Stimulated activated CD8-positive, alpha-beta memory T cell treated with anti-CD3 and anti-CD28 coated beads, Interleukin-15, amount 100 ng/mL, for 4 hours (primary cell): ENCODE measurements at places on chromosomes 2 and 18.

- DNase-seq = peak; percentile 56
These were observed at the start of gene ADI1 for GRCh38 chr2:3519255-3520205. ADI1 (minus strand) TSS chr2:3519531; CDS start chr2:3519487, 44 bp downstream.

DNA sequence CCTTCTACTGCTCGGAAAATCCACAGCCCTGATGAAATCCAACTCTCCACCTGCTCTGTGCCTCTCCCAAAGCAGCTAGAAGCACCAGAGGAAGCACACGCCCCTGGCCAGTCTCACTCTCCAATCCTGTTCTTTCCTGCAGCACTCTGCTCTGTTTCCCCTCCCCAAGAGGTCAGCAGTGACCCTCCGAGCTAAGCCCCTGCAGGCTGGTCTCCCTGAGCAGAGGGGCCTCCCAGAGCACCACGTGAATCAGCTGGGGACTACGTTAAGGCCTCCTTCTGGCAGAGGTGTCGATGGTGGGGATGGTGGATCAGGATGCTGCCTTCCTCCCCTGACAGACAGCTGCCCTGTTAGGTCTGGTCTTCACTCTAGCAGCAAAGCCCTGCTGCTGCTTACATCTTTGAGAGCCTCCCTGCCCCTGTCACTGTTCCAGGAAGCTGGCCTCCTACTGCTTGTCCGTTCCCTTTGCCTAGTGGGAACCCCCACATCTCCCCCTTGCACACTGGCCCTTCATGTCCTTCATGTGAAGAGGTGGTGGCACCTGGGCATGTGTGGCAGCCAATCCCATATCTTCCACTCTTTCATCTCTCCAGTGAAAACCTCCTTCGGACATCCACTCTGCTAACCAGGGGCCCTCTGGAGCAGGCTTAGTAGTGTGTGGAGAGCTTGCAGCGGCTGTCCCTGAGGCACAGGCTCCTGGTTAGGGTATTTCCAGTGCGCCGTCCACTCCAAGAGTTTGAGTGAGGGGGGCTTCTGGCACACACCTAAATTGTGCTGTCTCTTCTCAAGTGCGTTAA, 307.5 kb upstream of the HS6ST1 start:
- DNase-seq = no peak

GRCh38 chr2:23824777-23825212, 102.1 kb downstream of the ATAD2B start:
- no peak for DNase-seq

GRCh38 chr2:176612736-176613135, 343.5 kb downstream of the MTX2 start:
- DNase-seq = no peak

DNA sequence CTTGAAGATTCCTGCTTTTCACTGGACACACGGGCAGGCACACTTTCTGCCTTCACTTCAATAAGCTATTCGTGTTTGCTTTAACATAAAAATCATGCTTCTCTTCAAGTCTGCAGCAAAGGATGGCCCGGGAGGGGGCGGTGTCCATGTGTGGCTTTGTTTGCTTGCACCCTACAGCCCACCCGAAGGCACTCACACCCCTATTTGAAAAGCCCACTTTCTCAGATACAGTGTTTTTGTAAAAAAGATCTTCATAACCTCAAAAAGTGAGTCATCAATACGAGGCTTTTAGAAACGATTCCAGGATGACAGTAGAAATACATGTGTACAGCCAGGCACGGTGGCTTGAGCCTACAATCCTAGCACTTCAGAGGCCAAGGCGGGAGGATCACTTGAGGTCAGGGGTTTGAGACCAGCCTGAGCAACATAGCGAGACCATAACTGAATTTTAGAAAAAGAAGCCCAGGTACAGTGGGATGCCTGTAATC, 36.5 kb upstream of the HPCAL1 start:
- no peak for DNase-seq

DNA sequence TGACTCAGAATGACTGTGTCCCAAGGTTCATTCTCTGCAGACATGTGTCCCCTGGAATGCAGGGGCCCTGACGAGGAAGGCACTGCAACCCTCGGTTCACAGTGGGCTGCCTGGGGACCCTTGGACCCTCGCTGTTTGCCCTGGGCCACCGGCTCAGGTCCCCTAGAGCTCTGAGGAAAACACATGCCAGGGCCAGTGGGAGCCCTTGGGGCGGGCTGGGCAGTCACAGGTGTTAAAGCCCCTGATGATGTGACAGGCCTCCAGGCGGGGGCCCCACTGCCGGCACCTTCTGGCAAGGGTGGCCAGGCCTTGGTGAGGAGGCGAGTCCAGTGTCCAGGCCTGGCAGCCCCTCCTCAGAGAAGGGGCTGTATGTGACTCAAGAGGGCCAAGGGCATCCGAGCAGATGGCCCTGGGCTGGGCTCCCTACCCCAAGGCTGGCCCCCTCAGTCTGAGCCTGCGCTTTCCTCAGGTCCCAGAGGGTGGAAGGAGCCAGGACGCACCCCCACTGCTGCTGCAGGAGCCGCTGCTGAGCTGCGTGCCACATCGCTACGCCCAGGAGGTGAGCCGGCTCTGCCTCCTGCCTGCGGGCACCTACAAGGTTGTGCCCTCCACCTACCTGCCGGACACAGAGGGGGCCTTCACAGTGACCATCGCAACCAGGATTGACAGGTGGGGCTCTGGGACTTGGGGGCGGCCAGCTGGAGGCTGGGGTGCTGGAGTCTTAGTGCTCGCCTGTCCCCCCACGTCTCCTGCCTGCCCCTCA, 11.1 kb downstream of the CAPN10 start:
- no peak for DNase-seq

- DNase-seq = no peak
These were observed 47.7 kb upstream of the WDR75 start for GRCh38 chr2:189393440-189394111.

DNA sequence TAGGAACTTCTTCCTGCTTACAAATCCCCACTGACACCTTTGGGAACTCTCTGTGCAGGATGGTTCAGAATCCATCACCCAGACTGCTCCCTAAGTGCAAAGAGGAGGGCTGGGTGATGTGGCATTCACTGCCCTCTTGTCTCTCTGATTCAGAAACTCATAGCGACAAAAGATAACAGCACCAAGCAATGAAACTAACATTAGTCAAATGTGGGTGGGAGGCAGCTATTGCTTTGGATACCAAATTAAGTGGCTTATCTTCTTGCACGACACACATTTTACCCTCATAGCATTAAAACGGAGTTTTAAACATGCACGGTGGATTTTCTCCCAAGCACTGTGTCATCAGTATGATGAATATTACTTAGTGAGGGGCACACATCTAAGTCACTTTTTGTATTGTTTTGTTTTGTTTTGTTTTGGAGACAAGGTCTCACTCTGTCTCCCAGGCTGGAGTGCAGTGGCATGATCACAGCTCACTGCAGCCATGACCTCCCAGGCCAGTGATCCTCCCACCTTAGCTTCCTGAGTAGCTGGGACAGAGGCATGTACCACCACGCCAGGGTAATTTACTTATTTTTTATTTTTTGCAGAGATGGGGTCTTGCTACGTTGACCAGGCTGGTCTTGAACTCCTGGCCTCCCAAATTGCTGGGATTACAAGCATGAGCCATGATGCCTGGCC, 40.9 kb upstream of the NEB start:
- DNase-seq = no peak

DNA sequence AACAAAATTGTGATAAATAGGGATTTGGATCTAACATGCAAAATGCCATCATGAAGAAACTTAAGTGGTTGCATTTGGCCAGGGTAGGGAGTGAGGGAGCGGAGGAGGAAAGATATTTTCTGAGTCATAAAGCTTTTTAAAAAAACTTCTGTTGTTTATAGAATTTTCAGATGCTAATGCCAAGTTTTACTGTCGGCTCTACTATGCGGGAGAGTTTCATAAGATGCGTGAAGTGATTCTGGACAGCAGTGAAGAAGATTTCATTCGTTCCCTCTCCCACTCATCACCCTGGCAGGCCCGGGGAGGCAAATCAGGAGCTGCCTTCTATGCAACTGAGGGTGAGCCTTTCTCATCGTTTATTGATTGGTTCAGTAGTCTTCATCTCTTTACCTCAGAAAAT, 56.0 kb upstream of the PTH2R start:
- no peak for DNase-seq

DNA sequence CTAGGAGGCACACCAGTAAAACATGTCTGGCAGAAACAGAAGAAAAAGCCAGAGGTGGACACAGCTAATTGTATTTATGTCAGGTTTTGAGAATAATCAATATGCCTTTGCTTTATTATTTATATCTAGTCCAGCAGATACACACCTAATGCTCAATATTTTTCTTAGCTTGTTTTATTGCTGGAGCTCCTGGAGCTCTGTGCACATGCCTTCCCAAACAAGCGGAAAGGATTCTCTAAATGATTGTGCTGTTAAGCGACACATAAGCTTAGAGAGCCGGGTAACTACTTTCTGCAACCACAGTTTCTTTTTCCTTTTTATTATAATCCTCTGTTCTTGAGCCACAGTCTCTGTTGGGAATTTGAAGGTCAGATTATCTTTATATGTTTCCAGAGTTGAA, 177.3 kb upstream of the ST6GAL2 start:
- no peak for DNase-seq

DNA sequence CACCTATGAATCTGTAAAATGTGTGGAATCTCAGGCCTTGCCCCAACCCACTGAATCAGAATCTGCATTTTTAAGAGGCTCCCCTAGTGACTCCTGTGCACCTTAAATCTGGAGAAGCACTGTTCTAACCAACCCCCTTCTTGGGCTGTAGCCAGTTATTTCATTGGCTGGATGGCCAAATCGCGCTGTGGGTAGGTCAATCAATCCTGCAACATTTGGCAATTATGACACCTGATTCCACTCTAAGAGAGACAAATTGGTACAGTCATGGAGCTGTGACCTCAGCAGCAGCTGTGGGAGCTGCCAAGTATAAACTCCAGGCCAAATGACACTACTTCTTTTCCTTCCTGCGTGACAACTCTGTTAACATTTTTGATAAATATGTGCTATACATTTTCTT, 208.7 kb downstream of the CLIP4 start:
- DNase-seq = no peak
